ENCODE measurements at places on chromosomes 3 and 15.

GRCh38 chr3:87390821-87391220 is 114.4 kb upstream of the POU1F1 start:
- DNase-seq, result no peak

DNA sequence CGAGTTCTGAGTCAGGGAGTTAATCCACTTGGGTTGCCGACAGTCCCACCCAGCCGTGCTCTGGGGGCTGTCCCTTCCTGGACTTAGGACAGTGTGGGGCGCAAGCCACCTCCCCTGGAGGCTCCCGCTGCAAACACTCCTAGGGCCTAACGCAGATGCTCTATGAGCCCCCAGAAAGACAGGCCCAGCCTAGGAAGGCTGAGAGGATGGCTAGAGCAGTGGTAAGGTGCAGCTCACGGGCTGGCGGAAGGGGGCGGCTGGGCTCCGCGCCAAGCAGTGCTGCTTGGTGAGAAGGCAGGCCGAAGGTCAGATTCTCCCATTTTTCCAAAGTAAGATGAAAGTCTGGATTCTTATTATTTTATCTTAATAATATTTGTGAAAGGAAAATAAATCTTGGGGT is 84.6 kb upstream of the ALDH1L1 start:
- no peak for DNase-seq

DNA sequence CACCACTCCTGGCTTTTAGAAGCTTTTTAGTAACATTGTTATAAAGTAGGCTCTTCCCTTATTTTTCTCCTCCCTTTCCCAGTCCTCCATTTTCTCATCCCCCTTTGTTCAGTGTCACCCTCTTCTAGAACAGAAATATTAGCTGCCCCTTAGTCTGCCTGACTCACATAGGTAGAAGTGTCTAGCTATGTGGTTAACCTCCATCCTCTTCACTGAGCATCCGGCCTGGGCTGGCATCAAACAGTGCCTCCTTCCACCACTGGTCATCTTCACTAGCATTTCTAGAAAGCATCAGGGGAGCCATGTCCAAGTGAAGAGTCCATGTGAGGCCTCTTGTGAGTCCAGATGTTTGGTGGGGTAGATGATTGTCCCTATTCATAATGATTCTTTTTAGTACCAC is 70.0 kb upstream of the SKOR1 start:
- DNase-seq, result no peak

DNA sequence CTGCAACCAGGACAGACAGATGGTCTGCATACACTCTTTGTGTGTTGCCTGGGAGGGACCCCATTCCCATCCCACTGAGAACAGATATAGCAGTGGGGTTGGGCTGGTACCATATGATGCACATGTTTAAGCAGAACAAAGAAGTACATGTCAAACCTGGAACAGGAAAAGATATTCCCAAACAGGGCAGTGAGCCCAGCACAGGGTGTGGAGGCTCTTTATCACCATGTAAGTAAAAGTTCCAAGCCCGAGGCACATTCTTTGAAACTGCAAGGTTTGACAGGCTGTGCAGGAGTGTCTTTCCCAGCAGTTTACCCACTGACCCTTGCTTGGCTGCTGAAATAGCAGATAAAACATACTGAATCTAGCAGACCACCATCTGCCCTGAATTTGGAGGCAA is 5.3 kb upstream of the ZNF445 start:
- DNase-seq, result no peak

- no peak for DNase-seq
Measured at GRCh38 chr3:105385819-105386508, 19.3 kb downstream of the ALCAM start.

DNA sequence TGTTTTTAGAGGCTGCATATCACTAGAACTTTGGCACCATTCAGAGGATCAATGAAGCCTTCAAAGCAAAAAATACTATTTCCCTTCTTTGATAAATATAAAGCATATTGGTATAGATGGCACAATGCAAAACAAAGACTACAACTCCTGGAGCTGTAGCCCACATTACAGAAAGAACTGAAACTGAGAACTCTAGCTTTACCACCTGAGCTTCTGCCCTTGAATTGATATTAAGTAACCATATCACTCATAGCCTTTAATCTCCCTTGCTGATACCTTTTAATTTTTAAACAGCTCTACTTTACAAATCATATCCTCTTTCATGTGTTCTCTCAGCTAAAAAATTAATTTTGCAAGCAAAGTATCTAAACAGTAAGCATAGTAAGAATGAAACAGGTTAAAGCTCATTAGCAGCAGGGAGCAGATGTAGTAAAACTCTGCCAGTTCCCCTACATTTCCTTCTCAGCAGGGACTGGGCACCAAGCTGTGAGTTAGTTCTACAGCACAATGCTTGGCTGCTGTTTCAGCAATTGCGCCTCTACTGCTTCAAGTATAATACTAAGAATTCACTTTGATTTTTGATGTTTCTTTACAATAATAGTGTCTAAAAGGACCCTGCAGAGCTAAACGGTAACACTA is 97.9 kb upstream of the NANOGP8 start:
- DNase-seq, result peak; percentile 25

GRCh38 chr15:79837846-79838245 is 59.0 kb downstream of the MTHFS start:
- no peak for DNase-seq

GRCh38 chr3:54736459-54736858 is 191.4 kb downstream of the LRTM1 start:
- DNase-seq, result no peak

DNA sequence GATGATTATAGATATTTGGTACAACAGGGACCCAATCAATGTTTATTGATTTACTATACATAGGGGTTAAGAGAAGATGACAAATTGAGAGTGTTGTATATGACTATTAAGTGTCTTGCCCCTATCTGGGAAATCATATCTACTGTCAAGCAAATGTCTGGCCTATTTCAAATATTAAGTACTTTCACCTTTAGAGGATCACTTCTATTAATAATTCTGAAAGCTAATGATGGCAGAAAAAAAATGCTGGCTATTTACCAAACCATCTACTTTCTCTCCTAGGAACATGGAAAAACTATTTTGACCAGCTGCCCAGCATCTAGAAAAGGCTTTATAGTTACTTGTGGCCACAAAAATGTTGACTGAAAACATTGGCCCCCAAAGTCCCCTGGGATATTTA is 632.3 kb upstream of the ZNF385D start:
- no peak for DNase-seq

GRCh38 chr15:80153900-80154299 is 1.1 kb downstream of the FAH start:
- DNase-seq, result no peak

DNA sequence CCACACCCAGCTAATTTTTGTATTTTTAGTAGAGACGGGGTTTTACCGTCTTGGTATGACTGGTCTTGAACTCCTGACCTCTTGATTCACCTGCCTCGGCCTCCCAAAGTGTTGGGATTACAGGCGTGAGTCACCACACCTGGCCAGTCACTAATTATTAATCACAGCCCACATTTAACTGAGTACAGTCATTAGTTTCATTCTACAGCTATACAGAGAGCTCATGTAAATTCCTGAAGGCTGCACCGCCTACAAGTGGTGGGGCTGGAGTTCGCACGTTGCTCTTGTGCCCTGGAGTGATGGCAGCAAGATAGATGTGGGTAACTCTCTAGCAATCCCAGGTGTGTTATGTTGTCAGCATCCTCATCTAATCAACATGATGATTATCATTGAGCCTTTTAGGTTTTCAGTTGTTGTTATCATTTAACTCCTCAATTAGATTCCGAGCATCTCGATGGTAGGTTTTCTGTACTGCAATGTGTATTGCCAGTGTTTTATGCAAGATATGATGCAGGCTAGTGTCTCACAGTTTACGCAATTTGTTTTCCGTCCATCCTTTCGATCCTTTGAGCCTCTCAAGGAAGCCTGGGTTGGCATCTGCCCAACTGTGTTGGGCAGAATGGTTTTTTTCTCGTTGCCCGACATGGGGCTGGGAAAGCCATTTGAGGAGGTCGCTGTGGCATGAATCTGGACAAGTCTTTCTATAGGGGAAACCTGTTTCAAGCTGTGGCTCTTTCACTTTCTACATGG is 216.3 kb downstream of the LPP start:
- DNase-seq, result no peak

GRCh38 chr15:46773016-46773415 is 944.3 kb upstream of the SEMA6D start:
- no peak for DNase-seq

All from NT2/D1 (cell line).